Fibroblast of lung (primary cell): ENCODE measurements at places on chromosomes 1 and 21.

GRCh38 chr1:18866314-18866713 is 6.9 kb upstream of the TAS1R2 start:
- no peak for DNase-seq

DNA sequence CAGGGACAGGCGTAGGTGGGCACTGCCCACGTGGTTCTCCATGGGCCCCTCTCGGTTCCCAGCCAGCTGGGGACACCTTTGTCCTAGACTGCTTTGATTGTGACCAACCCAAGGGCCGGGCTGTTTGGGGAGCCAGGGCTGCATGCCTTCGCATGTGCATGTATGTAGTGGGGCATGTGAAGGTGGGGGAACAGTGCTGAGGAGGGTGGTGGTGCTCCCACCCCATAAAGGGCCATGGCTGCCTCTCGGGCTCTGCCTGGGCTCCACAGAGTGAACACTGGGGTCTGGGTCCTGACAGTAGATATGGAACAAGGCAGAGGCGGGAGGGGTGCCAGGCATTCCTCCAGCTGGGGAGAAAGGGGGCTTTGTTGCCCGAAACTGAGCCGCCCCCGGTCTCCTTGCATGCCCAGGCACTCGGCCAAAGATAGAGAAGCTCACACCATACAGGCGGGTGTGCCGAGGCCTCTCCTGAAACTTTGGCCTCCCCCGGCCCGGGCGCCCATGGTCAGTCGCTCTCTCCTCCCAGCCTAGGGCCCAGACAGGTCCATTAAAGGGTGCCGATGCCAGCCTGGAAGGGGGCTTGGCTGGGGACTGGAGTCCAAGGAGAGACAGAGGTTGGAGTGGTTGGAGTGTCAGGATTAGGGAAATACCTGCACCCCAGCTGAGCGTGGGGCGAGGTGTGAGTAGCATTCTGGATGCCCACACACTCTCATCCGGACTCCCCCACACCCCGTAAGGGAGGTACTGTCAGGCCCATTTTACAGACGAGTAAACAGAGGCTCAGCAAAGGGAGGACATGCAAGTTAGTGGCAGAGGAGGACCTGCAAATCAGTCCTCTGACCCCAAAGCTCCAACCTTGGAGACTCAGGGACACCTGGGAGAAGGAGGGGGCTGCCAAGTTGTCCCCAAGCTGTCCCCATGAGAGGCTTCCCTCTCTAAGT is 41.1 kb downstream of the EPHA2 start:
- DNase-seq, result no peak

DNA sequence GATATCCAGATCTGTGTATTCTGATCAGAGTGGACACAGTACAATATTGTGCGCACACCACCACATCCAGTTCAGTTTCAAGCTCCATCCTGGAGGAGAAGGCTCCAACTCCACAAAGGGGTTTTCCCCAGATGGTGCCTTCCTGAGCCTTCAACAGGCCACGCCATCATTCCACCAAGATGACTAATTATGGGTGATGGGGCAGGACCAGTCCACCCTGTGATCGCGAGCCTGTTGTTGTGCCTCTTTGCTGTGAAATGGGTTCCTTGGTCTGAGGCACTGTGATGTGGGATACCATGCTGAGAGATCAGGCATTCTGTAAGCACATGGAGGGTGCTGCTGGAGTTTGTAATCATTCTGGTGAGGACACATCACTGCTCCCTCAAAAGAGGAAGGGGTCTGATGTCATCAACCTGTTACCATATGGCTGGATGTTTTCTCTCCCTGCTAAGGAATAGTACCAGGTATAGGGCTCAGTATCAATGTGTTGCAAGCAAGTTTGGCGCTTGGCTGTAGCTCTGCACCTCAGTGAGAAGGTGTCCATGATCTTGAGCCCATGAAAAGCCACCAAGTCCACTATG is 6.7 kb upstream of the SH2D2A start:
- no peak for DNase-seq

GRCh38 chr1:10677491-10678391 is 118.7 kb downstream of the CASZ1 start:
- DNase-seq, result no peak

GRCh38 chr1:24351918-24352627 is 32.9 kb downstream of the GRHL3 start:
- DNase-seq, result peak; percentile 44

DNA sequence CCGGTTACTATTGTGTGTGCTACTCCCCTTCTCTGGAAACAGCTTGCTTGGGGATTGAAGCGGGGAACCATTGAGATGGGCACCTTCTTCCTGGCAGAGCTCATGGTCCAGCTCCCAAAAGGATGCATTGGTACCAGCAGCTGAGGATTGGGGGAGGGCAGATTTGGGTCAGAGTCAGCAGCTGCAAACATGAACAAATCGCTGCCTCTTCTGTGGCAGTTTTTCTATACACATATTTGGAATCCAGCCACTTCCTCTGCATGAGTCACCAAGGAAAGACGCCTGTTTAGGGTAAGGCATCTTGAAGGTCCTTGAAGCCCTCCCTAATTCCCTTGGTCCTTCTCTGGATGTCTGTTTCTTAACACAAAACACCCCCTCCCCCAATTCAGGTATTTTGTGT is 104.7 kb downstream of the DAB1 start:
- DNase-seq, result peak; percentile 32

DNA sequence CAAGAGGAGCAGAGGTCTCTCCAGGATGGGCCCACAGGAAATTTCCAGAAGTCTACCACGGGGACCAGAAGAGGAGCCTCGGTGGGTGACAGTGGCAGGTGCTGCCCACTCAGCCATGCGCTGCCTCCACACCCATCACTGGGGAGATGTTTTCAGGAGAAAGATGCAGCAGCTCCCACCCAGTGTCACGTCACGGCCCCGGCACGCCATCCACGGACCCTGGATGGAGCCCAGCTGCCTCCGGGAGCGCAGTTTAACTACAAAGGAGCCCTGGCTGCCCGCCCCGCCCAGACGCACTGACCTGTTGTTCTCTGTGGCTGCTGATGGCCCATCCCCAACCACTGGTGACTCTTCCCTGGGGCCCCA is 6.8 kb downstream of the TSPEAR start:
- DNase-seq, result no peak

- DNase-seq, result no peak
Measured at GRCh38 chr1:173415905-173416450, 61.2 kb upstream of the PRDX6 start.

- DNase-seq, result no peak
Measured at GRCh38 chr1:237227476-237227875, 185.5 kb downstream of the RYR2 start.

DNA sequence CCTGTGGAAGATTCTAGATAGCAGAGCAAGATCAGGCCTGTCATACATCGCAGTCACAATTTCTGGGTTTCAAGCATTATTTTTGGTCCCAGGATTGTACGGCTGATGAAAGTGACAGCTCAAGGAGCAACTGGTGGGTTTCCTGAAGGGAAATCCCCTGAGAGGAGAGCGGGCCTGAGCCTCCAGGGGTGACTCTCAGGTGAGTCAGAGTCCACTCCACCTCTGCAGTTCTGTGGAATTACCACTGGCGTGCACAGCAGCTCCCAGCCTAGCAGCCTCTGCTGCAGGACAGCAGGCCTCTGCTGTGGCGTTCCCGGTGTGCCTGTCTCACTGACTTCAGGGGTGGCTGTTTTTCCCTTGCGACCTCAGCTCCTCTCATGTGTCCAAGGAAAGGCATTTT is 24.4 kb downstream of the SLC66A1 start:
- DNase-seq, result no peak

DNA sequence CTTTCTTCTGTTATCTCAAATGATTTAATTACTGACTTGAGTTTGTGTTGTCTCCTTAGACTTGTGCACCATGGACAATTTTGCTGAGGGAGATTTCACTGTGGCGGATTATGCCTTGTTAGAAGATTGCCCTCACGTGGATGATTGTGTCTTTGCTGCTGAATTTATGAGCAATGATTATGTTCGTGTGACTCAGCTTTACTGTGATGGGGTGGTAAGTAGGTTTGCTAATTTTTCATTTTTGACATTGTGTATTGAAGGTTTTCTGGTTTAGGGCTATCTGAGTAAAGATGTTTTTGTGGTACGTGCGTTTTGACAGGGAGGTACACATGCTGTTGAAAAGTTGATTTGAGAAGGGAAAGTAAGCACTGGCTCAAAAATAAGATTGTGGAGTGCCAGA is 14.1 kb downstream of the TTC3 start:
- DNase-seq, result peak; percentile 71

DNA sequence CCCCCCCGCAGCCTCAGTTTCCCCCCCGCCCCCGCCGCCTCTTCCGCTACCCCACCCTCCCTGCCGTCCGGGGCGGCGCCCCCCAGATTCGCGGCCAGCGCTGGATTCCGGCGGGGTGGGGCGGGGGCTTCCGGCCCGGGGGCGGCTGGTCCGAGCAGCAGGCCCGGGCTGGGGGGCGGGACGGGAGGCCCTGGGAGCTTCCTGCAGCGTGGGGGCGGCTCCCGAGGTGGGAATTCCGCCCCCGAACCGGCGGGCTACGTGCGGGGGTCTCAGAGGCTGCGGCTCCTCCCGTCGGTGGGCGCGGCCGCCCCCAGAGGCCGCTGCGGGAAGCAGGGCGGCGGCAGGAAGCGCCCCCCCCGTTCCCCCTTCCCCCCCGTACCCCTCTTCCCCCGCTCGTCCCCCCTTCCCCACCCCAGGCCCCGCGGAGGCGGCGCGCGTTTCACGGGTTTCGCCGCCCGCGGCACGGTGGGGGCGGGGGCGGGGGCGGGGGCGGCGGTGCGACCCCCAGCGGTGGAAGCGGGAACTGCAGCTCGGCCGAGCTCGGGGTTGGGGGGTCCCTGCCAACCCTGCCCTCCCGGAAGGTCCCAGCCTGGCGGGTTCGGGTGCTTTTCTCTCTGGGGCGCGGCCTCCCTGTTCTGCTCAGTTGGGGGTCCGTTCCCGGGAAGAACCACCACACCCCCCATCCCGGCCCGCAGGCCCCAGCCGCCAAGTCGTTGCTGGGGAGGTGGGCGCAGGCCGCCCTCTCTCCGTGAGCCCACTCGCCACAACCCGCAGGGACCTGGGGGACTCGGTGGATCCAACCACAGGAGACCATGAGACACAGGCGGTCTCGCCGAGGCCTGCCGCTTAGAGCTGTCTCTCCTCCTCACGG is 76.3 kb downstream of the MORN1 start:
- DNase-seq, result peak; percentile 64

DNA sequence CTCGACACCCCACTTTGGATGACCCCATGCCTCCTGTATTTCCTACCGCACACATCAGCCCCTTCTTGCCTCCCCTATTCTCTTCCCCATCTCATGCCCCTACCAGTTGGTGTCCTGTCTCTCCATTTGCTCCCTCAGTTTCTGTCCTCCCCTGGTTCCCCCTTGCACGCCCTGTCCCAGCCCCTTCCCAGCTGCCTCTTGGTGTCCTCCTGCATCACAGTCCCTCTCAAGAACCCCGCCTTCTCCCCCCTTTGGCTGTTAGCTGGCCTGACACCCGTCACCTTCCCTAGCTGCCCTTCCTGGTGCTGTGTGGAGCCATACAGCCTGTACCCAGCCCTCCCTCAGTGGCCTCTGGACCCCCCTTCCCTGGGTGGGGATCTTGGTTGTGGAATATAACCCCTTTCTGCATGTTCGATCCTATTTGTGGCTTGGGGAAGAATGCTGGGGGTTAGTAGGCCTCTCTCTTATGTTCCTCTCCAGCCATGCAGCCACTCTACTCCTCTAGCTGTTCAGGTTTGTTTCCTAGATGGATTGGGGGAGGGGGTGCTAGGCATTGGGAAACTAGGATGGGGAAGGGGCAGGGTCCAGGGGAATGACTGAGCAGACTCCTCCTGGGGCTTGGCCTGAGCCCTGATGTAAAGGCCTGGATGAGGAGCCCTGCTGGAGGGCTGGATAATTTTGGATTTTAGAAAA is 41.4 kb upstream of the NFASC start:
- DNase-seq, result no peak

- peak; percentile 61 for DNase-seq
Measured at GRCh38 chr1:60984062-60984799, 98.1 kb upstream of the NFIA start.

DNA sequence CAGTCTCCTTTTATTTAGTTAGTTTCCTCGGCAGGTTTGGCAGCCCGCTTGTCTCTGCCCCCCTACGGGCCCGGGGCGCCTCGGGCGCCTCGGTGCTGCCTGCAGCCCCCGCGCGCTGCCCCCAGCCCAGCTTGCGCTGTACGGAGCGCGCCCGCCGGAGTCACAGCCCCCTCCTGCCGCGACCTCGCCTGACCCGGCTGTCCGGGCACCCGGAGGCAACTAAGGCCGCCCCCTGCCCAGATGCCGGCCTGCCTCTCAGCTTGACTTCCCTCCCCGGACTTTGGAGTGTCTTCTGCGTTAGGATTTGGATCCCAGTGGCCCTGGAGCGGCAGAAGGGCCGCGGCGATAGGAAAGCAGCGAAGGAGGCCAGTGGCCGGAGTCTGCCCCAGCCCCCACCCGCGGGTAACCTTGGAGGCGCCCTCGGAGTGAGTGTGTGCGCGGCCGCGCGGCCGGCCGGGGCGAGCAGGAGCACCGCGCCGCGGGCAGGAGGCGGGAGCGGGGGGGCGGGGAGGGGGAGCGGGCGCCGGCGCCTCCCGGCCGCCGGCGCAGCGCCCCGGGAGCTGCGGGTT is 7.6 kb downstream of the CDKN2C start:
- DNase-seq, result peak; percentile 60

DNA sequence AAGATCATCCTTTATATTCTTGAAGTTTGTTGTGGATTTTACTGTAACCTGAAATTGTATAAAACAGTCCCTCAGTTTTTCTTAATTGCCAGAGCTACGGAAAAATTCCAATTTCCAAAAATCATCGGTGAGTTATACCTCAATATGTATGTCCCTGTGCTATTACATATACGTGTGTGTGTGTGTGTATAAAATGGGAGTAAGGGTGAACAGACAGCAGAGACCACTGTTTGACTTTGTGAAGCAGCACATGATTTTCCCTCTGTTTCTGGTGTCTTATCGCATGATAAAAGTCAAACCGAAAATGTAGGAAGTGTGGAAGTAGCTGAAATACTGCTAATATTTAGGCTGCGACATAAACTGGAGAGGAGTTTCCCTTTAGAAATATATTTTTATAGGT is 1.2 kb downstream of the OR2T1 start:
- no peak for DNase-seq

- DNase-seq, result peak; percentile 100
Measured at GRCh38 chr21:42040411-42041180, 30.4 kb upstream of the ZBTB21 start.
